G401 (cell line): ENCODE measurements at places on chromosomes 3 and 15. TPM values are rescaled to one million over a fixed set of nuclear protein-coding genes. Genes with fewer than 3 reads are reported as not detected.

The CHAC1 gene
- total RNA-seq = 12.4 and 12.9 TPM in 2 replicates

The KBTBD13 gene
- total RNA-seq = 0.37 TPM in 1 of 2 replicates, not detected in the other

The NR2F2 gene
- total RNA-seq = 2.3 and 3.6 TPM in 2 replicates

The TMIE gene
- not detected in 2 replicates for total RNA-seq

The CDHR4 gene
- not detected in 2 replicates for total RNA-seq

The RPP14 gene
- total RNA-seq = 17.0 and 25.1 TPM in 2 replicates

The UPK1B gene
- total RNA-seq = not detected in 2 replicates

The DNAJC17 gene
- total RNA-seq = 49.7 and 100 TPM in 2 replicates

The FBXW12 gene
- total RNA-seq = 0.68 TPM in 1 of 2 replicates, not detected in the other

The SERINC4 gene
- not detected in 2 replicates for total RNA-seq

The PARP3 gene
- total RNA-seq = 6.4 and 9.7 TPM in 2 replicates

The GOLGA6L7 gene
- total RNA-seq = not detected in 2 replicates
